ENCODE measurements at places on chromosomes 3 and 15. TPM values are rescaled to one million over a fixed set of nuclear protein-coding genes. Genes with fewer than 3 reads are reported as not detected.

- no peak for DNase-seq
Measured at GRCh38 chr3:161208931-161209330, 12.2 kb upstream of the NMD3 start.

DNA sequence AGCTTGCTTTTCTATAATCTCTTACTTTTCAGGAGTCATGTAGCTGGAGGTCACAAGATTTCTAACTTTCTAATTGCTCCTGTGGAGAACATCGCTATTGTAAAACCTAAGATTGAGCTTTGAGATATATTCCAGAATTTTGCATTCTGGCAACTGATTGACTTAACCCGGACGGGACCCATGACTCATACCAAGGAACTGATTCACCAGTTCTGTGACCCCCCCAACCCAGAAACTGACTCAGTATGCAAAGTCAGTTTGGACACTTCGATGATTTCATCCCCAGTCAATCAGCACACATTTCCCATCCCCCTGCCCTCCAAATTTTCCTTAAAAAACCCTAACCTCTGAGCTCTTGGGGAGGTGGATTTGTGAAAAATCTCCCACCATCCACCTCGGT is 396.5 kb upstream of the GBE1 start:
- DNase-seq: peak; percentile 41

- no peak for DNase-seq
Measured at GRCh38 chr15:52559022-52559421, 9.8 kb downstream of the ARPP19 start.

DCLK3 gene
- total RNA-seq: 0.15 TPM

GRCh38 chr3:99874237-99875002 is 56.8 kb downstream of the CMSS1 start:
- no peak for DNase-seq

CCR1 gene
- not detected for total RNA-seq

DNA sequence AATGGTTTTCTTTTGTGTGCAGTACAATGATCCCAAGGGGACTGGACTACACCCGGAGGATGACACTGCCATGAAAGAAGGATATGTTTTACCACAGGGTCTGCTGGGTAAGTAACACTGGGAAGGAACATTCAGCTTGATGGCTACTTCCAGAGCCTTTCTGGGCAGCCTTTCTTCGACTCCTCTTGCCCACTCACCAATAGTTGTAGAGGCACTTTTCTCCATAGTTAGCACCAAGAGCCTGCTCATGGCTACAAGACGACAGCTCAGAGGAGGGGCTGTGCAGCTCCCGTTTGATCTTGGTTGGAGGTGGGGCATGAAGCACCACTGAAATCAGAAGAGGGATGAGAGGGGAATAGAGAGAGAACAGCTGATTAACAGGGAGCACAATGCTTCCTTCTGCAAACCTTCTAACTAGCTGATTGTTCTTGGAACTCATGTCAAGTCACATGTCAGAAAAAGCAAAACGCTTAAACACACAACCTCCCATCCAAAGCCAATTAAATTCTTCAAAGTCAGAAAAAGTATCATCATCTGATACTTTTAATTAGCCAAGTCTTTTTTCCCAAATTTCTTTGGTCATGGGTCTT is 27.9 kb downstream of the ETV5 start:
- DNase-seq: no peak

GRCh38 chr3:84963137-84963536 is 4.3 kb downstream of the CADM2 start:
- no peak for DNase-seq

KLHL40 gene
- 0.39 TPM for total RNA-seq

- peak; percentile 88 for DNase-seq
Measured at GRCh38 chr3:153052096-153052460, 109.9 kb upstream of the RAP2B start.

DNA sequence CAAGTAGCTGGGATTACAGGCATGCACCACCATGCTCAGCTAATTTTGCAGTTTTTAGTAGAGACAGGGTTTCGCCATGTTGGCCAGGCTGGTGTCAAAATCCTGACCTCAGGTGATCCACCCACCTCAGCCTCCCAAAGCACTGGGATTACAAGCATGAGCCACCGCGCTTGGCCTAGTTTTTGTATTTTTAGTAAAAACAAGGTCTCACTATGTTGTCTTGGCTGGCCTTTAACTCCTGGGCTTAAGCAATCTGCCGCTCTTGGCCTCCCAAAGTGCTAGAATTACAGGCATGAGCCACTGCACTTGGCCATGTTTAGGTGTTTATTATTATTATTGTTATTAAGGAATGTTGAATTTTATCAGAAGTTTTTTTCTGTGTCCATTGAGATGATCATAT is 14.7 kb downstream of the IL16 start:
- no peak for DNase-seq

SLC28A1 gene
- 0.24 TPM for total RNA-seq

GRCh38 chr3:140863580-140864009 is 78.0 kb upstream of the SLC25A36 start:
- DNase-seq: peak; percentile 78

DNA sequence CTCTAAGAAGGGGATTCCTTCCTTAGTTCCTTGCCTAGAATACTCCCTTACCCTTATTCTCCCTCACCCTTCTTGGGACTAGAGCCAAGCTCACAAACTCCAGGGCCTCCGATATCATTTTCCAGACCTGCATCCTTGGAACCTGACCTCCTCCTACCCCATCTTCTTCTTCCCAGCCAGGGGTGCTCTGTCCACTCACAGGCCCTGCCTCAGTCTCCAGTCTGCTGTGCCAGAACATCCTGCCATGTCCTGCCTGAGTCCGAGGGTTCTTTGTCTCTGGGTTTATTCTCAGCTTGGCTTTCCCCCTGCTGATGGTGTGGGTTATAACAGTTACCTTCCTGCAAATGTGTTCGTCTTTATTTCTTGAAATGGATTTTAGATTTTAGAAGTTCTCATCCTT is 59.9 kb upstream of the MCF2L2 start:
- no peak for DNase-seq

- DNase-seq: no peak
Measured at GRCh38 chr15:31263751-31264558, 62.7 kb upstream of the KLF13 start.

ACAN gene
- 0.67 TPM for total RNA-seq
